Posterior cingulate gyrus (tissue), 11 donors: ENCODE measurements at places on chromosomes 2 and 18.

DNA sequence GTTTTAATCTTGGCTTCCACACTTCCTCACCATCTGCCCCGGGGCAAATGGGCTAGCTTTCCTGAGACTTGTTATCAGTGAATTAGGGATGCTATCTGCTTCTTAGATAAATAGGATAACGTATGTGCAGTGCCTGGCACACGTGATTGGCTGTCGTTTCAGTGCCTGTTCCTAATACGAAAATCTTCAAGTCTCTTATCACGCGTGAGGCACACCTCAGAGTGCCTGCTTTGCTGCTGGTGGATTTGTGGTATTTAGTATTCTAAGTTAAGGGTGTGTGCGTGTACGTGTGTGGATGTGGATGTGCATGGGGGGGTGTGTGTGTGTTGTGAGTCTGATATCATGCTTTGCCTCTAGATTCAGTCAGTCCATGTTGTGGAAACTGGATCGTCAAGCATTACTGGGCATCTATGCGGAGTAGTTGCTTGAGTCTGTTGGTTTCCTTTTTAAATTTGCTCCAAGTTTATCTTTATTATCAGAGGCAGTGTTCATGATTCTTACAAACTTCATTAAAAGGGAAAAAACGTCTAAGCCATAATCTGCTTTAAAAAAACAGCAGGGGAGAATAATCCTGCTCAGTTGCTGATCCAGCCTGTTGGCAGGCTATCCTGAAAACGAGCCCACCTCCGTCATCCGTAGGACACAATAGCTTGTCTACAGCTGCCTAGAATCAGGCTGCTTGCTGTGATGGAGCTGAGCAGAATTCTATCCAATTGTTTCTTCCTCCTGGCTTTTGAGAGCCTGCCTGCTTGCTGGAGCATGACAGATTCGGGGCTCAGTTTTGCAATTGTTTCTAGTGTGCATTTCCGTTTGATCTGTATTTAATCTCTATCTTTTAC is 6.6 kb downstream of the SH3RF3 start:
- DNase-seq: peak; percentile 27

GRCh38 chr2:10045561-10046355 is 2.4 kb downstream of the KLF11 start:
- DNase-seq: peak; percentile 67

DNA sequence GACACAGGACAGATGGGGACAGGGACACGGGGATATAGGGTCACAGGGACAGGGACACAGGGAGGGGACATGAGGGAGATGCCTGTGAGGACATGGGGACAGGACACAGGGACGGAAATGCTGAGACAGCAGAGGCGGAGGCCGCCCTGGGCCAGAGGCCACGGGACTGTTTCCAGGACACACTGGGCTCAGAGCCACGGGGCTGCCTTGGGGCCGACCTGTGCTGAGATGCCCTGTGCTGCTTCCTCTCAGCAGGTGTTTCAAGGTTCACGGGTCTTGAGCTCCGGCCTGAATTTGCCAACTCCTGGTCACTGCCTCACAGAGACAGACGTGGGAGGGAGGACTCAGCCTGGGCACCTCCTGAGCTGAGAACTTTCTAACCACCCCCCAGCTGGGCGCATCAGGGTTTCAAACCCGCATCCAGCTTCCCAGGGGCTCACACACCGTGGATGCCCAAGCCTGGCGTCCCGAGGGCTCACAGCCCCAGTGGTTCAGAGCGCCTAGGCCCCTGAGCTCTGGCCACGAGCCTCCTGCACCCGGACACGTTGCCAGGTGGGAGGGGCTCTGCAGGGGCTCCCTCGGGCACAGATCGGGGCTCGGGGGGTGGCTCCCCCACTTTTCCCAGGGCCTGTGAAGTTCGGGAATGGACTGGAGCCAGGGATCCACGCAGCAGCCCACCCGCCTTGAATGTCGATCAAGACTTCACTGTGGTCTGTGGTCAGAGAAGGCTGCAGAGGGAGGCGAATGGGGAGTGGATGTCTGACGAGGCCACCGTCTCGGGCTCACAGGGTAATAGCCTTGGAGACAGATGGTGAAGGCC is 64.1 kb downstream of the SLC66A2 start:
- no peak for DNase-seq

DNA sequence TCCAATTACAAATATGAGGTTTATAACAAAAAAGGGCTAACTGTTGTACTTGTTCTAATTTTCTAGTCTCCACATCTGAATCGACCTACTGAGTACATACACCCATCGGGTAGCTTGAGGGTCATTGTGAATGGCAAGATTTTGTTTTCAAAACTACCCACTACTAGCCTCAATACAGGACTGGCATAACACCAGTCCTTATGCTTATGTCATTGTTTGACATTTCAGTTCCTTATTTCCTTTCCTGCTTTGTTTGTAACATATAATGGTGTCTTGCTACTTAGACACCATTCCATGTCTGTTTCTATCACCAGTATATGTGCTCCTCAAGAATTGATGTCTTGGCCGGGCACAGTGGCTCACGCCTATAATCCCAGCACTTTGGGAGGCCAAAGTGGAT is 86.0 kb downstream of the EPHA4 start:
- DNase-seq: no peak

- DNase-seq: no peak
Observed at GRCh38 chr2:159153063-159153462, 133.4 kb downstream of the WDSUB1 start.

DNA sequence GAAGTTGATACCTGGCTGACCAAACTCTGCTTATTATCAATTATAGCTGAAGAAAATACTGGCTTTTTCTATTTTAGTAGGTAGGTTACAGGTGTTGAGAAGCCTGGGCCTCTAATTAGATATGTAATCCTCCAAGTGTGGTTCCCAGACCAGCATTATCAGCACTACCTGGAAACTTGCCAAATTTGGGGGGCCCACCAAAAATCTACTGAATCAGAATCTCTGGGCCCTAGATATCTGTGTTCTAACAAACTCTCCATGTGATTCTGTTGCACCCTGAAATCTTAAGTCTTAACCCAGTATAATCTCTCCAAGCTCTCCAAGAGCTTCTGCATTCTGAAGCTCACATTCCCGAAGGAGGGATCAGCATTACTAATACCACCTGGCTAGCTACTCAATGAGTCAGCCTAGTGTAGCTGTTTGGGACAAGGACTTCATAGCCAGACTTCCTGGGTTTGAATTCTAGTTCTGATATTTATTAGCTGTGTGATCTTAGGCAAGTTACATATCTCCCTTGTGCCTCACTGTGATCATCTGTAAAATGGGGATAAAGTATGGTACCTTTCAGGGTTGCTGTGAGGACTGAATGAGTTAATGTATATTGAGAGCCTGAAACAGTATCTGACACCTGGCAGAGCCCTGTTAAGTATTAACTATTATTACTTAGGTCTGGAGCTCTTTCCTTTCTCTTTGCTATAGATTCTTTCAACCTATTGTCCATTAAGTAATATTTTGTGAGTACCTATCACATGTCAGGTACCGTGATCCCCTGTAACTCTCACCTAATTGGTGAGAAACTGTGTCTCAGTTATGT is 94.1 kb upstream of the CD302 start:
- DNase-seq: no peak

DNA sequence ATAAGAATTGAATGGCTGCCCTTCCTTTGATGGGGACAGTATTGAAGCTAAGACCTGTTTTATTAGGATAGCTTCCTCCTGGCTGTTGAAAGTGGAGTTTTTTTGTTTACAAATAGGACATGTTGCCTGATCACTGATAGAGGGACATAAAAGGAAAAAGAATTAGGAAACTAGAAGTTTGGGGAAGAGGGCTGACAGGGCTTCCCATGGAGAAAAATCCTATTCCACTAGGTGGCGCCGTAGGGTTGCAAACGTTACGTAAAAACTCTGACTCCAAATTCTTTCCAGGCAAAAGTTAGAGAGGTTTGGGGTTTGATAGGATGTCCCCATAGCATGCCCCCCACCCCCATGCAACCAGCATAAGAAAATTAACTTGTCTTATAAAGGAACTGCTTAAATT is 11.1 kb upstream of the RBFA start:
- no peak for DNase-seq

- DNase-seq: peak; percentile 18
Observed at GRCh38 chr18:36828157-36828629, 609 bp downstream of the TPGS2 start.

GRCh38 chr2:74886251-74886650 is 52.3 kb downstream of the HK2 start:
- DNase-seq: no peak

DNA sequence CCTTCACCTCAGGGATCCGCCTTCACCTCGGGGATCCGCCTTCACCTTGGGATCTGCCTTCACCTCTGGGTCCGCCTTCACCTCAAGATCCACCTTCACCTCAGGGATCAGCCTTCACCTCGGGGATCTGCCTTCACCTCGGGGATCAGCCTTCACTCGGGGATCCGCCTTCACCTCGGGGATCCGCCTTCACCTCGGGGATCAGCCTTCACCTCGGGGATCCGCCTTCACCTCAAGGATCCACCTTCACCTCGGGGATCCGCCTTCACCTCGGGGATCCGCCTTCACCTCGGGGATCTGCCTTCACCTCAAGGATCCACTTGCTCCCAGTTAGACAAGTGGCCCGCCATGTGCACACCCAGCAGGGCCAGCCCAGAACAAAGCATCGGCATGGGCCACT is 7.3 kb downstream of the KIF1A start:
- no peak for DNase-seq

GRCh38 chr2:160613466-160614153 is 120.0 kb upstream of the RBMS1 start:
- no peak for DNase-seq

- DNase-seq: peak; percentile 34
Observed at GRCh38 chr18:63155169-63155852, 164.3 kb downstream of the BCL2 start.

DNA sequence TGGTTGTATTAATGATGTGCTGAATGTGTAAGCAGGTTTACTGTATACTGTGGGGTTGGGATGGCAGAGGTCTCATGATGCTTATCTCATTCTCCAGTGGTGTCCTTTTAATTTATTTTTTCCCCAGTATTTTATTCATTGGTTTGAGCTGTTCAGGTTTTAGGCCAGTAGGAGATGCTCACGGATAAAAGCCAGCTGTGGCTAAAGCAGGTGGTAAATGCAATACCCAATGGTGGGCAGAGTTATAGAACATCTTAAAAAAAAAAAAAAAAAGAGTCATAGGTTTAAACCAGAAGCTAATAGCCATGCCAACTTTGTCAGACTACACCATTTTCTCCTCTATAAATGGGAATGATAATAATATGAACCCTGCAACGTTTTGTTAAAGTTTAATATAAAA is 57.8 kb upstream of the NEUROD1 start:
- DNase-seq: no peak

GRCh38 chr18:5444847-5445246 is 99.0 kb downstream of the EPB41L3 start:
- no peak for DNase-seq

- no peak for DNase-seq
Observed at GRCh38 chr18:22974001-22974400, 40.9 kb downstream of the RBBP8 start.

DNA sequence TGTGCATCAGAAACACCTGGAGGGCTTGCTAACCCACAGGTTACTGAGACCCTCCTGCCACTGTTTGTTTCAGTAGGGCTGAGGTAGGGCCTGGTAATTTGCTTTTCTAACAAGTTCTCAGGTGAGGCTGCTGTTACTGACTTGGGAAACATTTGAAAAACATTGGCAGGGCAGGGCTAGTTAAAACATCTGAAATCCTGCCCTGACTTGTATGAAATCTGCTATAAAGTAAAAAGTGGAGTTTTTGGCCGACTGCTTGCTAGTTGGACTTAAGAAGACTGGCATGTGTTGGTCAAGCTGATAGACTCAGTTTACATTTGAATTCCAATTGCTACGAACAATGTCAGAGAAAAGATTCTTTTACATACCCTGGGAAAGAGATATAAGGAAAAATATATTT is 111.6 kb upstream of the DLX2 start:
- no peak for DNase-seq

DNA sequence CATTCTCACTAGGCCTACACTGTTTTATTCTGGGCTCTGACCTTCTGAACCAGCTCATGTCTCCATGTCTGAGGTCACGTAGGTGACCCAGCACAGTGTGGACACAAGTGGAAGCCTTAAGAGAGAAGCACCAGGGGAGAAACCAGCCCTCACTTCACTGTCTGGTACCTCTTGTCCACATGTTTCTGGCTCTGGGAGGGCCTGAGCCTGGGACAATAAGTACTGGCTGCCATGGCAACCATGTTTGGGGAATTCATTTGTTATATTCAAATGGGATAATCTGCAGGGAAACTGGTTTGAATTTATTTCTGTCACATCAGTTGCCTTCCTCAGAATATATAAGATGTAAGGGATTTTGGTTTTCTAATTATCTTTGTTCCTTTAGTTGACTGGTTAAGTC is 23.3 kb downstream of the MYO3B start:
- DNase-seq: no peak

GRCh38 chr18:36947820-36948348 is 119.0 kb downstream of the KIAA1328 start:
- no peak for DNase-seq

DNA sequence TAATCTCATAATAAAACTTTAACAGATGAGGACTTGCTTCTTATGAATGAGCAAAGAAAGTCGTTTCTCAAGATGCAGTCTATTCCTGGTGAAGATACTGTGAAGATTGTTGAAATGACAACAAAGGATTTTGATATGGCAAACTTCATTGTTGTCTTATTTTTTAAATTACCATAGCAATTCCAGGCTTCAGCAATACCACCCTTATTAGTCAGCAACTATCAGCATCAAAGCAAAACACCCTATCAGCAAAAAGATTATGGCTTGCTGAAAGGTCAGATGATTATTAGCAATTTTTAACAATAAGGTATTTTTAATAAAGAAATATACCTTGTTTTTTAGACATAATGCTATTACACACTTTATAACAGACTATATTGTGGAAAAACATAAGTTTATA is 88.3 kb downstream of the COL5A2 start:
- no peak for DNase-seq

- DNase-seq: no peak
Observed at GRCh38 chr2:64914735-64915509, 74.3 kb upstream of the SLC1A4 start.

GRCh38 chr2:156601855-156602551 is 165.8 kb downstream of the GPD2 start:
- DNase-seq: peak; percentile 22

- no peak for DNase-seq
Observed at GRCh38 chr2:196077821-196078220, 9.2 kb upstream of the DNAH7 start.

DNA sequence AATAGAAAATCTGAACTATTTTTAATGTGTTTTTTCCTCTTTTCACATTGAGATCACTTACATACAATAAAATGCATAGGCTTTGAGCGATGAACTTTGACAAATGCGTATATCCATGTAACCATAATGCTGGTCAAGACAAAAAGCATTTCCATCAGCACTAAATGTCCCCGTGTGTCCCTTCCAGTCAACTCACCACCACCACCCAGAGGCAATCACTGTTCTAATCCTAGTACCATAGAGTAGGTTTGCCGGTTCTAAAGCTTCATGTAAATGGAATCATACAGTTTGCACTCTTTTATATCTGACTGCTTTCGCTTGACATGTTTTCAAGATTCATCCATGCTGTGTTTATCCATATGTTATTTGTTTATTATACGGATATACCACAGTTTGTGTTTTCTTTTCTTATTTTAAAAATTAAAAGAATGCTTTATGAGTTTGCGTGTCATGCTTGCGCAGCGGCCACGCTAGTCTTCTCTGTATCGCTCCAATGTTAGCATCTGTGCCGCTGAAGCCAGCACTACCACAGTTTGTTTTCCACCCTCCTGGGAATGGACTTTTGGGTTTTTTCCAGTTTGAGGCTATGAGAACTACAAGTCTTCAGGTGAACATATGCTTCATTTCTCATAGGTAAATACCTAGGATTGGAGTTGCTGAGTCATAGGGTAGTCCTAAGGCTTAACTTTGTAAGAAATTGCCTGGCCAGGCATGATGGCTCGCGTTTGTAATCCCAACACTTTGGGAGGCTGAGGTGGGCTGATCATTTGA is 197.5 kb upstream of the CHAC2 start:
- no peak for DNase-seq
